ENCODE measurements at places on chromosomes 7 and 10.

DNA sequence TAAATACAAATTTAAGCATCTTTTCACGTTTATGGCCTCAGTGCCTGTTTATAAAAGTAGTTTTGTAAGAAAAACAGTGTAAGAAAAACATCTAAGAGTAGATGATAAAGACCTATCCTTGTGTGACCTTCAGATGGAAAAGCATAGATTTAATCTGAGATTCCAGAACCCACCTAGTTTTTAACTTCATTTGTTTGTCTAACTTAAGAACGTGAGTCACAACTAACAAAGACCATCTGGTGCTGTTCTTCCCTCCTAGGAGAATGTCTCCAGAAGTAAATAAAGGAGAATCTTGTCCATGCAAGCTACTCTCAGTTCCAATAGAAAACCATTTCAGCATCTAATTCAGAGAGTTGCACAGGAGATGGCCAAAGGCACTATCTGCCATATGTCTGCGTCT is 265.4 kb upstream of the C7orf33 start:
- no peak for DNase-seq

- no peak for DNase-seq
Observed at GRCh38 chr10:35226507-35226906, 99.9 kb downstream of the CREM start.

DNA sequence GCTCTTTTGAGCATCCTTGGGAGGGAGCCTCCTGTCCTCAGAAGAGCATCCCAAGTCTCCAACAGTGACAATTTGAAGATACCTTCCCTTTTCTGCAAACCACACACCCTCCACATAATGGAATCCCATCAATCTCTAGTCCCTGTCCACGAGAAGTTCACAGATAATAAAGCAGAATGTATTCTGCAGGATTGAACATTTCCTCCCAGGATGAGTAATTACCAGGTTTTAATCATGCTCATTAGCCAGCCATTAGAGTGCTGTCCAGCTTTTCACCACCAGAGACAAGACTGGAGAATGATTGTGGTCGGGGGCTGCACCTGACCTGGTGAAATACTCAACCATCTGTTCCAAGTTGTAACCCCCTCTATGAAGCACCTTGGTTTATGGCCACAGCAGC is 958.6 kb downstream of the KCNMA1 start:
- DNase-seq = no peak

DNA sequence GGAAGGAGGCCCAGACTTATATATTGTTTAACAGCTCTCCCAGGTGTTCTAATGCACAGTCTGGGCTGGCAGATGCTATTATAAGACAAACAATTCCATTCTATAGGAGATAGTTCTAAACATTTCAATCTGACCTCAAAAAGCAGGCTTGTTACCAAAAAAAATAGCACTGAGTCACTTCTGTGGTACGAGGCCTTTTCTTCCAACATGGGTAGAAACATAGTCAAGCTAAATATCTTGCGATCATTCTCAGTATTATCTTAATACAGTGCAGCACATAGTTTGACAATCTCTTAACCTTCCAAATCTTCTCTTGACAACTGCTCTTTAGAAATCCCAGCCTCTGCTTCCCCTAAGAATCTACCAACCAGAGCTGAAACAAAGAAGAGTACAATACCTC is 46.6 kb upstream of the MKX start:
- no peak for DNase-seq

- DNase-seq = no peak
Observed at GRCh38 chr10:110192552-110192951, 14.9 kb upstream of the MXI1 start.

DNA sequence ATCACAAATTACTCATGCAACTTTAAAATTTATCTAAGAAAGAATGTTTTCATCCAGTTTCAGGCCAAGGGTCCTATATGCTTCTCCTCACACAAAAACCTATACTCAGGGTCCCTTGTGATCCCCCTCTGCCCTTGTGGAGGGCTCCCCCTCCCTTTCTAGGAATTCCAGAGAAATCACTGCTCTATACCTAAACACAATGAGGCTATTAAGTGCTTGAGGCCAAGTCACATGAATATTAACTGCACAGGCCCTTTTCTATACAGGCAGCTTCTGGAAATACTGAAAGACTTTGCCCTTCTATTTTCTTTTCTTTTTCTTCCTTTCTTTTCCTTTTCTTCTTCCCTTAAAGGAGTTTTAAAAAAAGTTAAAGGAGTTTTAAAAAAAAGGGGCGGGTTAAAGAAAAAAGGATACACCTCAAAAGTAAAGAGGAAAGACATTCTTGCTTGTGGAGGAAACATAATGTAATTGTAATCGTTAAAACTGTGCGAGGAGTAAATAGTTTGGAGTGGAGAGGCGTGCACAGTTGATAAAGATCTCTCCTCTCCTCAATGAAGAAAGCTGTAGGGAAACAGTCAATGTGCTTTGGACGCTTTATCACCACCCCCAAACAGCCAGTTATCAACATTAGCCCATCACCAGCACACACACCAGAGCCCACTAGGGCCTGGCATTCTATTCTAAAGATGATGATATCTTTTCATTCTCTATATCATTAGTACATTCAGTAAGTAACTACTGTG is 16.4 kb downstream of the GRB10 start:
- DNase-seq = no peak

All from AG20443 (cell line).